T follicular helper cell (primary cell): ENCODE measurements at places on chromosomes 12 and 14.

GRCh38 chr12:182381-182892 is 31.5 kb downstream of the SLC6A12 start:
- DNase-seq: no peak

DNA sequence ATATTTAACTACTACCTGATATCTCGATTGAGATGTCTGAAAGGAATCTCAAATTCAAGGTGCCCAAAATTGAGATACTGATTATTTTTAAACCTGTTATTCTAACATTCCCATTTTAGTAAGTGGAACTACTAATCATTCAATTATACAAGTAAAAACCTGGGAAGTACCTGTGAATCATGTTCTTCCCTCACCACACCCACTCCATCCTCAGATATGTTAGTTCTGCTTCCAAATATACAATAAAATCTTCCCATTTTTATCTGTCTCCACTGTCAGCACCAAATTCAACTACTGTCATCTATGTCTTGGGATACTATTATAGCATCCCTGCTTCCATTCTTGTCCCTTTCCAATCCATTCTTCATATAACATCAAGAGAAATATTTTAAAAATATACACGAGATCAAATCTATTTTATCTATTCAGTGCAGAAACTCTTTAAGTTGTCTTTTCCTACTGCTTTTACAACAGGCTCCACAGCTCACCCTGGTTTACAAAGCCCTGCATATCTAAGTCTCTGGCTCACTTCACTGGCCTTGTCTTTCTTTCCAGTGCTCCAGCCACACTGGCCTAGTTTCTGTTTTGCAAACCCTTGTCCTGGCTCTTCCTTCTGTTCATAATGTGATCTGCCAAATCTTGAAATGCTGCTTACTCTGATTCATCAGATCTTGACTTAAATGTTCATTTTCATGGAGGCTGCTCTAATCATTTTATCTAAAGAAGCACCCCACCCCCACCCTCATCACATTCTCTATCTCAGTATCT is 122.3 kb downstream of the PTPRR start:
- no peak for DNase-seq

DNA sequence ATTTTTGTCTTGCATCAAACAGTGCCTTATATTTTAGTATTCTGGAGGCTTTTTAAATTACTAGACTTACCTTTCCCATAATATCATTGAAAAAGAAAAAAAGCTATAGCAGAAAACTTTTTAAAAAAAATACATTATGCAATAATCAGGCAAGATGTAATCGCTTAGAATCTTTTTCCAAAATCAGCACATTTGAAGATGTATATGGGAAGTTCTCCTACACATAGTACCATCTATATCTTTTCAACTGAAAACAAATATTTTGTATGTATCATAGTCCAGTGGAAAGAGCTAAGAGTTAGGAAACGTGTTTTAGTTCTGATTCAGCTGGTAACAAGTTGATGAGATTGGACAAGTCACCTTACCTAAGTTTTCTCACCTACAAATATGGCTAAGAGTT is 70.6 kb downstream of the SLC41A2 start:
- DNase-seq: no peak

DNA sequence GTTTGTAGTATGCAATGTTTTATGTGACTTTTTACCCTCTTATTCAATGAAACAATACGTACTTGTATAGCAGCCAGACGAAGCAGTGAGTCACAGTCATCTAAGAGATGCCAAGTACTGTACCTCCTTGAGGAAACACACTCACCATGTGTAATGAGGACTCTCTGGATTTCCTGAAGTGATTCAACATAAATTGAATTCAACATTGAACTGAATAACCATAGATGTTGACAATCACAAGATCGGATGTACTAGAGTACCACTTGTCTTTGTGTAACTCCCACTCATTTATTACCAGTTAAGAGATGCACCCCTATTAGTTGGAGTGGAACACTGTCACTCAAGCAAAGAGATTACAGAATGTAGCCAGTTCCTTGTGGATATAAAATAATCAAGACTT is 175.2 kb upstream of the HMGA2 start:
- DNase-seq: no peak

DNA sequence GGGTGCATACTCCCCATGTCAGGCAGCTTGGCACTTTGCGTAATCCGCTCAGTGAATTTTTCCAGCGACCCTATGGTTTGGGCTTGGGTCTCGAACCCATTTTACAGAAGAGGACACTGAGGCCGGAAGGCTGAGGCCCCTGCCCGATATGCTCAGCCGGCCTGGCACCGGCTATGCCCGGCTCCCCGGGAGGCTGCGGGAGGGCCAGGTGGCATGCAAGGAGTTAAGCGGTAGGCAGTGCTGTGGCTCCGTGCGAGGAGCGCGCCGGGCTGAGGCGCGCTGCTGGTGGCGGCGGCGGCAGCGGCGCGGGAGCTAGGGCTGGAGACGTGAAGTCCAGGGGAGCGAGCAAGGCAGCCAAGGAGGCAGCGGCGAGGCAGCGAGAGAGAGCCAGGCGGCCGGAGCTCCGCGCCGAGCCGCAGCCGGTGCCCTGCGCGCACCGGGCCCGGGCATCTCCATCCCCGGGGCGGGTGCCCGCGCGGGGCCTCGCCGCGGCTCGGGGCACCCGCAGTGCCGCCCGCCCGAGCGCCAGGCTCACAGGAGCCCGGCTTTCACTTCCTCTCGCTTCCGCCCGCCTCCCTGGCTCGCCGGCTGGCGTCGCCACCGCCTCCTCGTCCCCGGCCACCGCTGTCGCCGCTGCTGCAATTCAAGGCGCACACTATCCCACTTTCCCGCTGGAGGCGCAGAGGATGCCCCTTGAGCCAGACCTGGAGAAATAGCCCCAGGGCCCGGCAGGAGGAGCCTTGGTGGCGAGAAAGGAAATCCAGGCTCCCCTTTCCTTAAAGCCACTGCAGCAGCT is at the start of gene WSCD2:
WSCD2 (plus strand) TSS at position 272 of the 796 bp plus-strand sequence. CDS start 66,545 bp downstream, outside the sequence.
- DNase-seq: no peak

GRCh38 chr12:44819884-44820283 is 56.2 kb downstream of the NELL2 start:
- no peak for DNase-seq

DNA sequence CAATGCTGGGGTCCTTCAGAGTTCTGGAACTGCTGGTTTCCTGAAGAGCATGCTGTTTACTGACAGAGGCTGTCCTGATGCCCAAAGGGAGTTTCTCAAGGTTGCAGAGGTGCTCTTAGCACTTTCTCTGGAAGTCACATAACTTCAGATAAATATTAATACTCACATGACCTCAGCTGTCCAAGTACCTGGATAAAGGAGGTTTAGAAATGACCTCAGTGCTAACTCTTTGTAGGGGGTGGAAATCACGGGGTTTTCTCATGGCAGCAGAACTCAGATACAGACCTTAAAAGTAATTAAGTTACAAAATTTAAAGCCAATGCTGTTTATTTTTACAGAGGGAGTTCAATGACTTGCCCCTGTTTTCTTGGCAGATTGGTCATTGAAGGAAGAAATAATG is 225.9 kb downstream of the MSRB3 start:
- DNase-seq: no peak

- no peak for DNase-seq
Observed at GRCh38 chr14:99668307-99669295, 15.5 kb upstream of the CYP46A1 start.

- DNase-seq: no peak
Observed at GRCh38 chr14:73397810-73398209, 60.5 kb downstream of the NUMB start.

DNA sequence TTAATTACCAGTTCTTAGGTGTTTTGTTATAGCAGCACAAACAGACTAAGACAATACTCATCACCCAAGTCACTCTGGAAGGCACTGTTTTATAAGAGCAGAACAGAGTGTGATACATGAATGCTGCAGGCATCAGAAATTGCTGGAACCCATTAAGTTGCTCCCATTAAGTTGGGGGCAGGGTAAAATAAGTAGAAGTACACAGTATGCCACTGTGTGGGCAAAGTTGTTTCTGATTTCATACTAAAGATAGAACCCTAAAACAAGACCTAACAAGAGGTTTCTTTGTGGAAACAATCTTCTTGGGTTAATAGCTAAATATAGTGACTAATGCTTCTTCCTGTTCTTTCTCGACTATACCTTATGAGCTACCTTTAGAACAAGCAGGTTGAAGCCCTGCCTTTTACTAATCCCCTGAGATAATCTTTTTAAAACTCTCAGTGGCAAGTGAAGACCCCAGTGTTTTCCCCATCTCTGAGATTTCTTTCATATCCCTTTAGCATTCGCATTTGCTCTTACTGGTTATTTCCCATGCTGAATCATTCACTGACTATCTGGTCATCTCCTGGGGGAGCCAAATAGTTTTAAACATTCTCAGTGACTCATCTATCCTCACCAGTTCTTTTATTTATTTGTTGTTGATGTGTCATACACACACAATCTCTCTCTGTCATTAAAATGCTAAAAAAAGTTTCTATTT is 52.3 kb downstream of the SOCS2 start:
- no peak for DNase-seq

DNA sequence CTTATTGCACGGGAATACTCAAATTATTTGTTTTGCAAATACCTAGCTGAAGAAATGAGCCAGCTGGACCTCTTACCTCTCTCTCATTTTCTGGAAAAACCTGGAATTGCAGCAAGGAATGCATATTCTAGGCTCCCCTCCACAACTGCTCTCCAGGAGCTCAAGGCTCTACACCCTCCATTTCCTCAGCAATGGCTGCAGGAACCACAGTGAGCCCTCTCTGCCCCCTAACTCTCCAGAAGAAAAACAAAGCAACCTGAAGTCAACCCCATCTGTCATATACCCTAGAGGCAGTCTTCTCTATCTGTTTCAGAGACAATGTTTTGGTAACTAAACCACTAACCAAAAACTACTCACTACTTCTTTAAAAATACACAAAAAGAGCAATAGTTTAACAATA is 221.6 kb downstream of the SLC25A21 start:
- DNase-seq: no peak

- no peak for DNase-seq
Observed at GRCh38 chr12:19783547-19784444, 344.5 kb downstream of the AEBP2 start.

DNA sequence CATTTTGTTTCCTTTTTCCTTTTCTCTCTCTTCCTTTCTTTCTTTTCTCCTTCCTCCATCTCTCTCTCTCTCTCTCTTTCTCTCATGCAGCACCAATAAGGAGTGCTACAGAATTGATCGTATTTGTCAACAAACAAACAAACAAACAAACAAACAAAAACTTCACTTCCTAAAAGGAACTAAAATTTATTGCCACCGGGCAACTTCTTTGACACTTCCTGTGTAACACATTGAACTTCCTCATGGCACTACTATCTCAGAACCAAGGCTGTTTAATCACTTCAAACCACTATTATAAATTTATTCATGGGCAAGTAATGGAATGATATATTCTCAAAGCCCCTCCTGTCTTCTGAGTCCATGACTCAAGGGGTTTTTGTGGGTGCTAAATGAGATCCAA is 51.3 kb downstream of the SERPINA3 start:
- DNase-seq: no peak

DNA sequence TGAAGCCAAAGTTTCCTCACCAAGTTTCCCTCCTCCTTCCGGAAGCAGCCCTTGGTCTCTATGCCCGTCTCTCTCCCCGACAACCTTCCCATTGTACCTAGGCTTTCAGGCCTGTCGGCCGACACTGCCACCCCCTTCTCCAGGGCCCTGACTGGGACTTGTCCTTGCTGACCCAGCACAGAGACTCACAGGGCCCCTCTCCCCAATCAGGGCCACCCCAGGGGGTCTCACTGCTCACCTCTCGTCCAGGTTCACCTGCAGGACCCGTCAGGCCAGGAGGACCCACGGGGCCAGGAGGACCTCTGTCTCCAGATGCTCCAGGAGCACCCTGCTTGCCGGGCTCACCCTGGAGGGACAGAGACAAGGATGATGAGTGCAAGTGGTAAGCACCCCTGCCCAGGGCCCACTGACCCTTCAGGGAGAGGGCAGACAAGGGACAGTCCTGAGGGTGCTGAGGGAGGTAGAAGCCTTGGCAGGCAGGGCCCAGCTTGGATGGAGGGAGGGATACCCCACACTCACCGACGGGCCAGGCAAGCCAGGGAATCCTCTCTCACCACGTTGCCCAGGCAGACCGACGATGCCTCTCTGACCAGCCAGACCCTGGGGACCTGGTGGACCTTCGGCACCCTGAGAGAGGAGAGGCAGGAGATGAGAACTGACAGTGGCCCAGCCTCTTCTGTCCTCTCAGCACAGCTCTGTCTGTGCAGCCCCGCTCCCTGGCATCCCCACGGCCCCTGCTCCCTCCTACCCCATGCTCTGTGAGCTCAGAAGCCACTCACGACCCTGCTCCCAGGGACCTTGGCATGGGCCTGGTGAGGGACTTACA is 14.6 kb downstream of the TMEM106C start:
- no peak for DNase-seq

GRCh38 chr12:130155416-130156073 is 6.7 kb upstream of the FZD10 start:
- DNase-seq: no peak
